ENCODE measurements at places on chromosomes 5 and 9.

DNA sequence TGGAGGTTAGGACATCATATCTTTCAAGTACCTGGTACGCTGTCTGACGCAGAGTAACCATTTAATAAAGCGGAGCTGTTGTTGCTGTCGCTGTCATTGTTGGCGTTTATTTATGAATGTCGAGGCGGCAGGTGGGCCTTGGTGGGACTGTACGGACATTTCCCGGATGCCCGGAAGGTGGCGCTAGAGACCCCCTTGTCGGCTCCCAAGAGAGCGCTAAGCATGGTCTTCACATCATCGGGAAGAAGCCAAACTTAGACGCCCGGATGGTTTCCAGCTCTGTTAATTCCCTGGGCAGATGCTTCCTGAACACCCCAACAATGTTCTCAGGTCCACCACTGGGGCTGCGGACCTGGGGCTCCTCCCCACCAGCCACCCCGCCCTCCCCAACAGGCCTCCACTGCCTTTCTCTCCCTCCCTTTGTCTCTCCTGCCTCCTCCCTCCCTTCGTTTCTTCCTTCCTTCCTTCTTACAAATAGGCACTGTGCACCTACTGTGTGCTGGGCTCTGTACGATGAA lies 54.1 kb downstream of the DUSP1 start:
- peak; percentile 73 for DNase-seq

- no peak for DNase-seq
Observed at GRCh38 chr5:177547736-177548135, 6.6 kb downstream of the FAM193B start.

- DNase-seq, result no peak
Observed at GRCh38 chr9:132531195-132531594, 51.2 kb upstream of the BARHL1 start.

GRCh38 chr5:50968356-50969149 lies 302.1 kb downstream of the PARP8 start:
- no peak for DNase-seq

DNA sequence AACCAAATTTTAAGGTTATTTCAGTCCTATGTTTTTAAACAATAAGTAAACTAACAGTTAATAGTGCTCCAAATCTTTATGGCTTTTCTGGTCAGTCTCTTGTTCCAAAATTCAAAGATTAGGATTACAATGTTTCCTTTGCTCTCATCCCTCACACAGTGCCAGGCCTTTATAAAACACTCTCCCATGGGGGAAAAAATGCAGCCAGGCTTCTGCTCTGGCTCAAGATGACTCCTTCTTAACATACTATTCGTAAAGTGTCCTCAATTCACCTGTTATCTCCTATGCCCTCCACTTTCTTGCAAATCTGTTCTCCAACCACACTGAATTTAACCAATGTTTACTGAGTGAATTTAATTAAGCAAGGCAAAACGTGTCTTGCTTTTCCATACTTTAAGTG lies 1.4 kb downstream of the CEP120 start:
- DNase-seq, result no peak

GRCh38 chr5:82793808-82794419 lies 283.3 kb downstream of the TMEM167A start:
- DNase-seq, result no peak

DNA sequence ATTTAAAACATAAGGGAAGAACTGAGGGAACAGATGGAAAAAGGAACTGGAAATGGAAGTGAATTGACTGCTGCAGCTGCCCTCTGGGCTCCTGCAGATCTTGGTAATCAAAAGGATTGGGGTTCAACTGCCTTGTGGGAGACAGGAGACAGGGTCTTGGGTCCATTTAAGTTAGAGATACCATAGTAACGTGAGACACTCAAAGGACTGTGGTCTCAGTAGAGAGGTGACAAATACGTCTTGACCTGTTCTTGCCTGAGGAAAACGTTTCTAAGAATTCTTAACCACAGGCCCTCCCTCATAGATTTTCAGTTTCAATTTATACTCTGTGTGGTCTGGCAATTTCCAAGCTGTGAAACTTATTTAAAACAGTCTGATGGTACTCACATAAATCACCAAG lies 100.8 kb upstream of the DHFR start:
- no peak for DNase-seq

DNA sequence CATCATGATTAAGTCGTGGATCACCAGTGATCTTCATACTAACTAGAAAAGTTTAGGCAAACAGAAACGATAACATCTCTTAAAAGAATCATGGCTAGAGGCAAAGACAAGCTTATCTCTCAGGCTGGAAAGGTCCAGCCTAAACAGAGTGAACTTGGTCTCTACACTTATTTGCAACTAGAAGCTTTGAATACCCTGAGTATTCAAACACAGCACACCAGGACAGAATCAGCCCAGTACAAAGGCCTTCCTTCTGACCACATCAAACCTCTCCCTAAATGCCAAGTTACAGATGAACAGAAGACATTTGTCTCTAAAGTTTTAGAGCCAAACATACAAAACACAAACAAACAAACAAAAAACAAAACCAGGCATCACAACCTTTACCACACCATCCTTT lies 57.2 kb downstream of the ELAVL2 start:
- DNase-seq, result no peak

DNA sequence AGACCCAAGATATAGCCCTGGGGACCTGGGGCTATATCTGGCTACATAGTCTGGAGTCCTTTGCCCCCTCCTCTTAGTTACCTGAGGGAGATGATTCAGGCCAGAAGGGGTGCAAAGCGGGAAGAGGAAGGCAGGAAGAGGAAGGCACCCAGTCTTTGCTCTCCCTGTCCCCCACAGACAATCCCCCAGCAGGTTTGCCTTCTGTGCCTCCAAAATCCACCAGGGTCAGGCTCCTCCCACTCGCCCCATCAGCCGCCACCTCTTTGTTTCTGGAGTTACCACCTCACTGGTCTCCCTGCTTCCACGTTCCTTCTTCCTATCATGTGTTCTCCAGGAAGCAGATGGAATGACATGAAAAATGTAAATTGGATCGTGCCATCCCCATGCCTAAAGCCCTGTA lies 31.2 kb upstream of the FABP6 start:
- DNase-seq, result no peak

GRCh38 chr9:122464633-122465567 lies 12.8 kb downstream of the OR1J1 start:
- peak; percentile 84 for DNase-seq

- DNase-seq, result no peak
Observed at GRCh38 chr9:16150938-16151650, 598.3 kb downstream of the CCDC171 start.

DNA sequence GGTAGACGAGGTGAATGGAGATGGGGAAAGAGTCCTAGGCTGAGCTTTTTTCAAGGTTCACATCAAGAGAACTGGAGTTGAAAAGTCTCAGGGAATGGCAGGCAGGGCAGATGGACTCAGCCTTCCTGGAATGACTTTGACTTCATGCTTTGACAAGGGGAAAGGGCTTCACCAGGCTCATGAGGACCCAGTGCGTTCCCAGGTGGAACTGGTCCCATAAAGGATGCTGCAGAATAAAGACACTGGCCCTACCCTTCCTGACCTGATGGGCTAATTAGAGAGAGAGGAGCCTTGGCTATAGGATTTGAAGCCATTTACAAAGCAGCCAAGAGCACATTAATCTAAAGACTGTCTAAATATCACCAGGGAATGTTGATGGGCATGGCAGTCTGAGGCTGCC lies 63.8 kb downstream of the IL31RA start:
- DNase-seq, result no peak

DNA sequence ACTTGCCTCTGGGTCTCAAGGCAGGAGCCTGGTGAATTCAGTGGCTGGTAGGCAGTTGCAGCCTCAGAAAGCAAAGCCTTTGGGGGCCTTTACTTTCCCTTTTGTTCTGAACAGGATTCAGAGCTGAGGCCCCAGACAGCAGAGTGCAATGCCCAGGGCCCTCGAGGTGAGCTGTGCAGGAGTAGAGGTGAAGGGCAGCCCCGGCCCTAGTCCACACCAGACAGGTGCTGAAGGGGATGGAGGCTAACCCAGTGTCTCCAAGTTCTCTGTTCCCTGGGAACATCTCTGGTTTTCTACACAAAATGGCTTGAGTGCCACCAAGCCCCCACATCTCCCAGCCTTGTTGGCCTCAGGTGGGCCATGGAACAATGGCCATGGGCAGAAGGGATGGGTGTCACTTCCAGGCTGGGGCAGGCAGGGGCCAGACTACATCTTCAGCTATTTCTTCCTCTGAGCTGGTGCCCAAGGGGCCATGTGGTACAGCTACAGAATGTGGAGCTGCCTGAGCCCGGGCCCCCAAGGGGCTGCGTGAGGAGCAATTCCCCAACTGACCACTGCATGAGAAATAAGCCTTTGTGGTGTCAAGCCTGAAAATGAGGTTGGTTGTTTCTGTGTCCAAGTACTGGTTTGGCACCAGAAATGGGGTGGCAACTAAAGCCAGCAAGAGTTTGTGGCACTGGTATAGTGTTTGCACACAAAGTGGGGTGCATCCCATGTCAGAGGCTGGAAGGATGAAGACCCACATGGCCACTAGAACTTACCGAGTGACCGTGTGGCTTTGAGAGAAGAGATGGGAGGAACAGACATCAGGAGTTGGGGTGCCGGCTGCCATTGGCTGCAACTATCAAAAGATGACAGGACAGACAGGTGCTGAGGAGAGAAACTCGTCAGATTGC lies 57.8 kb downstream of the BARX1 start:
- no peak for DNase-seq

GRCh38 chr5:120604884-120605283 lies 140.8 kb downstream of the PRR16 start:
- DNase-seq, result no peak

DNA sequence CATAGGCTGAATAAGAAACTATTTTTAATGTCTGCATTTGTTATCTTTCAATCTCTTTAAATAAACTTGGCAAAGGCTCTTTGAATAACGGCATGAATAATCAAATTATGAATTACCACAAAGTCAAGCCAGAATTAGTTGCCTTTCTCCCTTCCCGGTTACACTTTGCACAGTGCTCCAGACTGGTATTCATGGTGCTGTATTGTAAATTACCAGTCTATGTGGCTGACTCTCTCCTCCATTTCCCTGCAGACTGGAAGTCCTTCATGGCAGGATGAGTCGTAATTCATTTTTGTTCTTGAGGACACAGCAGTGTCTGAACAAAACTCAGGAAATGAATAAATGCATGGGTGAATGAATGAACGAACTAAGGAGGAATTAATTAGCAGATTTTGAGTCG lies 142.9 kb downstream of the GNA14 start:
- no peak for DNase-seq

GRCh38 chr5:124399426-124399961 lies 346.9 kb downstream of the ZNF608 start:
- DNase-seq, result no peak

DNA sequence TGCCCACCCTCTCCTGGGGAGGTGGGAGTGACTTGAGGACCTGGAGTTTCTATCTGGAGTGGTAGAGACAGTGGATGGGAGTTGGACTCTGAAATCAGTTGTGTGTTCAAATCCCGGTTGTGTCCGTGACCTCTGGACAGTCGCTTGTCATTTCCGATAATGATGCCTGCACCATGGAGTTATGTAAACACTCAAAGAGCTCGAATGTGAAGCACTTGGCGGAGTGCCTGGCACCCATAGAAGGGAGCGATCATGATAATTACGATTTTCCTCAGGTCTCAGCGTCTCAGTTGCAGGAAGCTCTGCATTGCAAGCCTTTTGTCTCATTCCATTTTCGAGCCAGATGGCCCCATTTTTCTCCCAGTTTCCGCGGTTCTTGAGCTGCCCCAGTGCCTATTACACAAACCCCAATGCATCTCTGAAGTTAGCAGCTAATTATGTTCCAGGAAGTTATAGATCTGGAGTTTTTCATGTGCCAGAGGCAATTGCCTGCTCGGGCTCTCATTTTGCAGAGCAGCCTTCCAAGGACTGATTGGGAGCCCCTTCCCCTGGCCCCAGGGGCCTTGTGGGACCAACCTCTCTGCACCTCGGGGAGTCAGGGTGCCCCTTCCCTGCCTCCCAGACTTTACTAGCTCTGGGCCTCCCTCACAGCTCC lies 175.5 kb upstream of the MVB12B start:
- peak; percentile 91 for DNase-seq

GRCh38 chr5:1416856-1417469 lies 28.3 kb downstream of the SLC6A3 start:
- no peak for DNase-seq

GRCh38 chr5:179738742-179739141 lies 6.1 kb downstream of the MAML1 start:
- DNase-seq, result no peak

DNA sequence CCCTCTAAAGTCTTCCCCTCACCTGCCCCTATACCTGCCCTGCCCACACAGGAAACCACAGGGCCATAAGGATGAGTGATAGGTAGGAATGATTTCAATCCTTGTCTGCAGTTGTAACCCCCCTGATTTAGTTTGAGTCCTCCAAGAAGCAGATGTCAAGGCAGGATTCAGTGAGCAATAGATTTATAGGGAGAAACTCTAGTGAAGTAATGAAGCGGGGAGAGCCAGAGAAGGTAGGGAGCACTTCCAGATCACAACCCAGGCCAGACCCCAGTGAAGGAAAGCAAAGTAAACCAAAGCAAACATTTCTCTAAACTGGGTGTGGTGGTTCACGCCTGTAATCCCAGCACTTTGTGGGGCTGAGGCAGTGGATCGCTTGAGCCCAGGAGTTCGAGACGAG lies 22.4 kb downstream of the ENC1 start:
- no peak for DNase-seq

DNA sequence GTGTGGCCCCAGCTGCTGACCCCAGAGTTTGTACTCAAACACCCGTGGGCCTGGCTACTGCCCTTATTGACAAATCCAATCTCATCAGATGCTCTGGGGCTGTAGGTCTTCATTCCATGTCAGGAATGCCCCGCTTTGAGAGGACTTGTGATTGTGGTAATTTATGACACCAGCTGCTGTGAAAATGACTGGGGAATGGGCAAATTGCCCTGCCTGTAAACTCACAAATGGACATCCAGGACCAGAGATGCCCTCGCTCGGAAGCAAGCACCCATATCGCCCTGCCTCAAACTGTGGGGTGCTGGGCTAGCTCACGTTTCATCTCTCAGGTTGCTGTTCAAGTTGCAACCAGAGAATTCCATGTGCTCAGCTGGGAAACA lies 225.9 kb upstream of the MAP3K1 start:
- no peak for DNase-seq

GRCh38 chr5:72951671-72952468 lies 4.0 kb upstream of the FCHO2 start:
- no peak for DNase-seq

- no peak for DNase-seq
Observed at GRCh38 chr9:89630508-89630907, 25.7 kb downstream of the GADD45G start.

DNA sequence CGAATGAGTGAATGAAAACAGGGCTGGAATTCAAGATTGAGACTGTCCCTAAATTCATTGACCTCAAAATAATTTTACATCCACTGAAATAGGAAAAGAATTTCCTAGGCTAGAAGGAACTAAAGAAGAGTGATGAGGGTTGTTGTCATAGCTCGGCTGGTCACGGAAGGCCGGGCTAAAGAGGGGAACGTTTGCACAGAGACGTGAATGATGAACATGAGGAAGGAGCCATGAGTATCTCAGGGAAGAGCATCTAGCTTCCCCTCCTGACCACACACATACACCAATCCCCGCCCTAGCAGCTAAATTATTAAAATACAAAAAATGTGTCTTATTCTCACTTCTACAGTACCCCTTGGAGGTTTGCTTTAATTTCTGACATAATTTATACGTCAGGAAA lies 124.4 kb upstream of the ABCA1 start:
- DNase-seq, result no peak
